Renal cortical epithelial cell (primary cell): ENCODE measurements at places on chromosomes 7 and 10. TPM values are rescaled to one million over a fixed set of nuclear protein-coding genes. Genes with fewer than 3 reads are reported as not detected.
A peak's percentile ranks its signal among the peaks of the same experiment; 100 is the strongest.

DNA sequence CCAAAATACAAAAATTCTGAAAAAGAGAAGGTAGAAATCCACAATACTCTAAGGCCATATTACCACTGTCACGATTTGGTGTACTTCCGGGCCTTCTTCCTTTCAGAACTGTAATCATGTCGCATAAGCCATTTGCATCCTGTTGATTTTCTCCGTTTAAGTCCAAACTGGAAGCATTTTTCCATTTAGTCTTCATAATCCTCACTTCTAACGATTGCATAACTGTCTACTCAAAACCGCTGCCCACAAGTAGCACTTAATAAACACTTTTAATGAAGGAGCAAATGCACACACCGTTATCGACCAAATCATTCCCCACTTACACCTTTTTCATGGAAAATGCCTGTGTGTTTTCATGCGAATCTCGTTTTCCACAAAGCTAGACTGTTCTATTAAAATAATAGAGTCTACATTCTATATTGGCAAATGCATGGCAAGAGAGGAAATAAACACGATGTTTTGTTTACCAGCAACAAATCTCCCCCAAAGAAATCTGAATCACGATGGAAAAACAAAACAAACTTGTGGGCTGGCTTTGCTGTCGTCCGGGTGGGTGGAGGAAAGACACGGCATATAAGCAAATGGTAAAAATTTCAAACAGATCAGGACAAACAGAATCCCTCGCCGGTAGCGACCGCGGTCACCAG is 1.0 kb downstream of the ATE1 start:
- DNase-seq, result peak; percentile 33

DNA sequence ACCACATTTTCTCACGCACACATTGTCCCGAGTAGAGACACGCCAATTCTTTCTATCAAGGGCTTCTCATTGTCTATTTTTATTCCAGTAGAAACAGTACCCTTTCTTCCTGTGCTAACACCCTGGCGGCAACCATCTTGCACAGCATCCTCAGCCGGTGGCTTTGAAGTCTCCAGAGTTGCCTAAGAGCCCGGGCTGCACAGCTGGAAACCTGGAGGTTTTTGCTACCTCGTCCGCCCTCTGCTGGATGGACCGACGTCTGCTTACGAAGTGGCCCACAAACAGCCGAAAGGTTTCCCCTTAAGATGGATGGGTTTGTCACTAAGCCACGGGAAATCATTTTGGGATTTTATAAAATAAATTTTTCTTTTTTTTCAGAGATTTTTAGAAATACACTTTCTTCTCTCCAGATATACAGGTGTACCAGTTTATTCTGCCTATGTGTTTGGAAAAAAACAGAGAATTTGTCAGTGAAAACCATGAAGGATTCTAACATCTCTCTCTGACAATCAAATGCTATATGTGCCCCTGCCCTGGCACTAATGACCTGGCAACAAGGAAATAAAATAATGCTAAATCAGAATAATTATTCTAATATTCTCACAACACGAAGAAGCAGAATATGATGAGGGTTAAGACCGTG is 81.8 kb upstream of the FAM204A start:
- DNase-seq, result peak; percentile 85

GRCh38 chr7:96005271-96005670 is 232.9 kb downstream of the DYNC1I1 start:
- no peak for DNase-seq

GRCh38 chr7:105205592-105206237 is 183.0 kb downstream of the SRPK2 start:
- no peak for DNase-seq

DNA sequence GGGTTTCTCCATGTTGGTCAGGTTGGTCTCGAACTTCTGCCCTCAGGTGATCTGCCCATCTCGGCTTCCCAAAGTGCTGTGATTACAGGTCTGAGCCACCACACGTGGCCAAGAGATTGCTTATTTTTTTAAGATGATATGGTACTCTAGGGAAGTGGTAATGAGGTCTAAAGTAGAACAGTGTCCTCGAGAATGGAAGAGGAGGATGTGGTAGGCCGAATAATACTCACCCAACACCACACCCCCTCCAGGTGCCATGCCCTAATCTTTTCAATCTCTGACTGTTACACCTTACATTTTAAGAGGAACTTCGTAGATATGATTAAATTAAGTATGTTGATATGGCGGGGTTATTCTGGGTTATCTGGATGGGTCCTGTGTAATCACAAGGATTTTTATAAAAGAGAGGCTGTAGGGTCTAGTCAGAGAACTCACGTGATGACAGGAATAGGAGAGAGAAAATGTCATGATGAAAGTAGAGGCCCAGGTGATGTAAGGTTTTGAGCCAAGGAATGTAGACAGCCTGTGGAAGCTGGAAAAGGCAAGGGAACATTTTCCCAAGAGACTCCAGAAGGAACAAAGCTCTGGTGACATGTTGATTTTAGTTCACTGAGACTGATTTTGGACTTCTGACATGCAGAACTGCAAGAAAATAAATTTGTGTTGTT is 29.5 kb downstream of the CDK13 start:
- DNase-seq, result no peak

DNA sequence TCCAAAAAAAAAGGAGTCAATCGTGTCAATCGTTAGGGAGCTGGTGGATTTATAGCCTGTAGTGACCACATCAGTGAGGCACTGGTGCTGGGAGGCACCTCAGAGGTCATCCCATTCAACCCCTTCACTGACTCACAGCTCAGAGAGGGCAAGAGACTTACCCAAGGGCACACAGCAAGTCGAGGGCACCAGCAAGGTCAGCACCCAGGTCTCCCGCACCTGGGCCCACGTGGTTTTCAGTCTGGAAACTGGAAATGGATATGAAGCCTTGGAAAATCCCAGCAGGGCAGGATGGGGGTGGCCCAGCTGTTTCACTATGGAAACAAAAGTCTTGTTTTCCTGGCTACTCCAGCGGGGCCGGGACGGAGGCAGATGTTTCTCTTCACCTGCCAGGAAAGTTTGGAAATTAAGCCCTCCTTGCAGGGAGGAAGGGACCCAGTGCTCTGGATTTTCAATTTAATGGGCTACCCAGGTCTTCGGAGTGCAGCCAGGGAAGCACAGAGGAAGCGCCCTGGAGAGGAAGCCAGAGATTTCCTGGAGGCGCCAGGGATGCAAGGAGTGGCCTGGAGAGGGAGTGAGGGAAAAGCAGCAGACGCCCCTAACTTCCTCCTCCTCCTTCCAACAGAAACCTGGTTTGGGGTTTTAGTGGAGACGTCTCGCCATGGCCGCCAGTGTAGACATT is 157.2 kb upstream of the TNRC18 start:
- no peak for DNase-seq

DNA sequence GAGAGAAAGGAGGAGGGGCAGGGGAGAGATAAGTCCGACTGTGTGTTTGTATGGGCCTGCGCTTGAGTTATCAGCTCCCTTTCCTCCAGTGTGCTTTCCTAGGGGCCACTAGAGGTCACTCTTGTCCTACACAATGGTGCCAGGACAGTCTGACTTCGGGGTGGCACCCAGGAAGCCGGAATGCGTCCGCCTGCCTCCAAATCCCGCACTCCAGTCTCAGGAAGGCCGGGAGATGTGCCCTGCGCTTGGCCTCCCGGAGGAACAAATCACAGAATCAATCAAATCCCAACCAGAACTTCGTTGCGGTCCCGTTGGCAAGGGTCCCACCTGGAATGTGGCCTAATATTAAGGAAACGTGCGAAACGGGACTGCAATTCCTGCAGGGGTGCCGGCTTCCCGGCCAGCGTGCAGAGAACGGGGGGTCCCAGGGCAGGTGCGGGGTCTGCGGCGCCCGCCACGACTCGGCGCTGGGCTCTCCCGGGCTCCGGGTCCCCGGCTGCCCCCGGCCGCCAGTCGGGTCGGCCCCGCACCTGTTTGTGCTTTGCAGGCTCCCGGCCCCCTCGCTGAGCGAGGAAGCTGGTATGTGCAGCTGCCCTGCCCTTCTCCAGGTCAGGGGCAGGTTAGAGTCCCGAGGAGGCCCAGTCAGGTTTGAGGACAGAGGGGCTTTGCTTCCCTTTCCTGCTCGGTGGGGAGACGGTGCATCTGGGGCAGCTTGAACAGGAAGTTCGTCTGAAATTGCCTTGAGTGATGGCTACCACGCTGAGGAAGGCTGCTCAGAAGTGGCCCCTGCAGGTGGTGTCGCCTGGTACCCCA is 21.0 kb upstream of the HPS1 start:
- peak; percentile 76 for DNase-seq

DNA sequence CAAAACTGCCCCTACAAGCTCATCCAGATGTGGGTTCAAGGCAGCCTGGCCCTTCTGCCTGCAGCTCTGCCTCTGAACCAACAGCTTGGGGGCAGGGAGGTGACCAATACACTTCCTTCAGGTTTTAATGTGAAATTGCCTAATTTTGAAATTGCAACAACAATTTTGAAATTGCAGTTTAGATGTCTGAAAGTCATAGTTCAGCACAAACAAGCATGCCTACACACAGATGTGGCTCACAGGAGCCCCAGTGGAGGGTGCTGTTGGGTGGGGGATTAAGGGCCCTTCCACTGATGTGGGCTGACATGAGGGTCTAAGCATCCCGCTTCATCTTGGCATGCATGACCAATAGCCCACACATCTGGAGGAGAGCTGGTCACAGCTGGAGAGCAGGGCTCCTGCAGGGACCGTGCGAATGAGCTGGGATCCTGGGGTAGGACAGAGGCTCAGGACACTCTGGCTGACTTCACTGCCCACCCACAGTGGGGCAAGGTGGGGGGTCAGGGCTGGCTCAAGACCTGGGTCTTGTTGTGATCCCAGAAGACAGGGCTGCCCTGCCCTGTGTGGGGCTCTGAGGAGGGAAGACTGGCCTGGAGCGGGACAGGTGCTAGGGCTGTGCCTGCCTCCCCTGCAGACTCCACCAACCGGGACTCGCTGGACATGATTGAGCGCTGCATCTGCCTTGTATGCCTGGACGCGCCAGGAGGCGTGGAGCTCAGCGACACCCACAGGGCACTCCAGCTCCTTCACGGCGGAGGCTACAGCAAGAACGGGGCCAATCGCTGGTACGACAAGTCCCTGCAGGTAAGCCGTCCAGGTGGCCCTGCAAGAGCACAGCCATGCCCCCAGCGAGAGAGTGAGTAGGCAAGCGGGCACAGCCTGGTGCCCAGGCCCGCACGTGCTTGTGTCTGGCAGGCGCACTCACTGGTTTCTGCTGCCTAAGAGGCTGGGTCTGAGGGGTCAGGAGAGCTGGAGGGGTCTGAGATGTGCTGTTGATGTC is 32.3 kb downstream of the CHAT start:
- no peak for DNase-seq

GRCh38 chr7:30828591-30828990 is 57.4 kb downstream of the MINDY4 start:
- DNase-seq, result no peak

GRCh38 chr10:26368463-26368862 is 69.7 kb upstream of the APBB1IP start:
- DNase-seq, result no peak

DNA sequence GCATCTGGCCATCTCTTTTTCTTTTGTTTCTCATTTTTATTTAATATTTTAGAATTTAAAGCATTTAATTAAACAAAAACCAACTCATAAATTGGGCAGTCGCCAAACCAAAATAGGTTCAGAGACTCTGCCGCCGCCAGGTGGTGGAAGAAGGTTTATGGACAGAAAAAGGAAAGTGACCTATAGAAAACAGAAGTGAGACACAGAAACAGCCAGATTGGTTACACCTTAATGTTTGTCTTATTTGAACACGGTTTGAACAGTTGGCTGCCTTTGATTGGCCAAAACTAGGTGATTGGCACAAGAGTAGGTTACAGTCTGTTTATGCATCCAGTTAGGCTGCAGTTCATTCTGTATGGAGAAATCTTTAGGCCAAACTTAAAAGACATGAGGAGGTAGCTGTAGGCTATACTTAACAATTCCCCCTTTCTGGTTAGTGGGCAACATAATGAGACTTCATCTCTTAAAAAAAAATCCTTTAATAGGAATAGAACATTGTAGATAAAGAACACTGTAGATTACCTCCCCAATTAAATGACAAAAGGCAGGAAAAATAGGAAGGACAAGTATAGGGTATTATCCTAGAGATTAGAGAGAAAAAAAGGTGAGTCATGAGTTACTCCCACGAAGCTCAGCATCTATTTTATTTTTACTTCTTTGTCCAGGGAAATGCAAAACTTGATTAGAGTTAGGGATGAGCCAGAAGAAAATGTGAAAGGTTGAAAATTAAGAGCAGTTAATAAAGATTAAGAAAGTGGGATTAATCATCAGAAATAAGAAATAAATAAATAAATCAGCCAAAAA is 23.9 kb upstream of the CYCS start:
- no peak for DNase-seq

GRCh38 chr10:102752934-102753664 is 9.4 kb downstream of the WBP1L start:
- DNase-seq, result peak; percentile 75

GRCh38 chr7:153061910-153062528 is 302.5 kb downstream of the ACTR3B start:
- no peak for DNase-seq

GRCh38 chr7:43454936-43455518 is 127.9 kb upstream of the STK17A start:
- DNase-seq, result peak; percentile 84

DNA sequence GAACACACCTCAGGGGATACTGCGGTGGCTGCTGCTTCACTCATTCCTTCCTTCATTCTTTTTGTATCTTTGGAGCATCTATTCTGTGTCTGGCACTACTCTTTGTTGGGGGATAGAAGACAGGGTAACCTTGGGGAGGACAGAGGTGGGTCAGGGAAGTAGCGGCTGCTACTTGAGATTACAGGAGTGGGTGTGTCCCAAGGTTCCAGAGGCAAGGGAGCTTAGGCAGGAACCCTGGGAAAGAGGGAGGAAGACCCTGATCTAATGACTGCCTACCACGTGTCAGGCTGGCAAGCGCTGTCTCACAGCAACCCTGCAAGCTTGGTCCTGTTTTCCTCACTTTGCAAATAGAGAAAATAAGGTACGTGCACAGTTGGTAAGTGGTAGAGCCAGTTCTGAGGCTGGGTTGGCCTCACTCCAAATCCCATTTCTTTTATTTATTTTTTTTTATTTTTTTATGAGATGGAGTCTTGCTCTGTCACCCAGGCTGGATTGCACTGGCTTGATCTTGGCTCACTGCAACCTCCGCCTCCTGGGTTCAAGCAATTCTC is 985.9 kb upstream of the ZNF722 start:
- DNase-seq, result no peak

DNA sequence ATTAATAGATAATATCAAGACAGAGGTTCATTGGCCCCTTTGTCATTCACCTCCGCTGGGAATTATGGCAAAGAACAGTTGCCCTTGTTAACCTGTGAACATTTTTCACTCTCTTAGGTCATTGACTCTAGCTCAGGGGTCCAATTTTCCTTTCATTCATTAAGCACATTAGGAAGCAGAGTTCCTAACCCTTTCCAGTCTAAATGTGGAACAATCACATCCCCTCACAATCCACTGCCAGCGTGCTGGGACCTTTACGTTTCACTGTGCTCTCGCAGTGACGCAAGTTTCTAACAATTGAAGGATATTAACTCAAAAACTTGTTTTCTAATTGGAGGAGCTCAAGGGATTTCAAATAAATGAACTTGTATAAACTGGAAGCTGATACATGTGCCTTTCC is 79.3 kb upstream of the MEOX2 start:
- no peak for DNase-seq

GRCh38 chr7:55250313-55250712 is 114.8 kb upstream of the LANCL2 start:
- peak; percentile 16 for DNase-seq

The AOAH gene
- 1.2 and 1.9 TPM in 2 replicates for total RNA-seq

The THSD7A gene
- 1.6 and 2.5 TPM in 2 replicates for total RNA-seq

The BRAF gene
- total RNA-seq, result 13.2 and 35.9 TPM in 2 replicates

The CNNM1 gene
- total RNA-seq, result 0.35 and 1.3 TPM in 2 replicates

The MYH16 gene
- 0.05 and 1.4 TPM in 2 replicates for total RNA-seq

The HOXA7 gene
- 1.2 and 12.0 TPM in 2 replicates for total RNA-seq

The IFIT1B gene
- total RNA-seq, result not detected in 2 replicates

The ENTPD1 gene
- 0.20 and 0.52 TPM in 2 replicates for total RNA-seq

The NPTX2 gene
- total RNA-seq, result 0.35 TPM in 1 of 2 replicates, not detected in the other

The NYAP1 gene
- 0.20 TPM in 1 of 2 replicates, not detected in the other for total RNA-seq

The TMEM139 gene
- total RNA-seq, result 48.2 and 70.5 TPM in 2 replicates

The AGBL3 gene
- 2.3 and 3.6 TPM in 2 replicates for total RNA-seq
